ENCODE measurements at places on chromosomes 2 and 18. TPM values are rescaled to one million over a fixed set of nuclear protein-coding genes. Genes with fewer than 3 reads are reported as not detected.

DNA sequence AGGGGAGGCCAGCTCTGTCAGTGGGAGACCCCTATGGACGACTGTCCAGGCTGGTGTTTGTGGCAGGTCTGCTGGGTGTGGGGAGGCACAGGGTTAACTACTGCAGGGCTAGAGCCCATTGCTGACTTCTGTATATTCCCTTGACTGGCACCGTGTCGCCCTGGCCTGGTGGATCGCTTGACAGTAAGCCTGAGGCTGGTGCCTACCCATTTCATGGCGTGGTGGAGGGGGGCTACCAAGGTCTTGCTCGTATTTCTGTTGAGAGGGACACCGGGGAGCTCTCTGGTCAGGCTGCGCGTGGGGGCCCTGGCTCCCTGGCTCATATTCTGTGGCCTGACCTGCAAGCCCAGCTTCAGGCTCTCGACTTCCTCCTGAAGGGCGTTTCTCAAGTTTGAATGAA, 119.7 kb downstream of the ACOXL start:
- DNase-seq: no peak

DNA sequence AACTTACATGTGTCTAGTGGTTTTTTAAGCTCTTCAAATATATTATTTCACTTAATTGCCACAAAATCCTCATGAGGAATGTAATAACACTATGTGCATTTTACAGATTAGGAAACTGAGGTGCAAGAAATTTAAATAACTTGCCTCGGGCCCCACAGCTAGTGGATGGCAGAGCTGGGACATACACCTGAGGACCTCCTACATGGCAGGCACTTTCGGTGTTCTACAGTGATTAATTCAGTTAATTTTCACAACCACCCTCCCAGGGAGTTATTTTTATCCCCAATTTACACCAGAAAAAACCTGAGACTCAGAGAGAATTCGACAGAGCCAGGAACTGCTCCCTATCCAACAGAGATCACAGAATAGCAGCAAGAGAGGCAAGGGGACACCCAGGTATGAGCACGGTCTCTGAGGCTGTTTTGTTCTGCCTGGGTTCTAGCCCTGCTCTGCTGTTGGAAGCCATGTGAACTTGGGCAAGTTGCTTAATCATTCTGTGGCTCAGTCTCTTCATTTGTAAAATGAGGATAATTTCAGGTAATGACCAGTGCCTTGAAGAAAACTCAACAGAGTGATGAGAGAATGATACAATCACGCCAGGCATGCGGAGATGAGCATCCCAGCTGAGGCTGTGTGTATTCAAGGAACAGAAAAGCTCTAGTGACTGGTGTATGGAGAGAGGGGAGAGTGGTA, 82.3 kb downstream of the MYCN start:
- no peak for DNase-seq

DNA sequence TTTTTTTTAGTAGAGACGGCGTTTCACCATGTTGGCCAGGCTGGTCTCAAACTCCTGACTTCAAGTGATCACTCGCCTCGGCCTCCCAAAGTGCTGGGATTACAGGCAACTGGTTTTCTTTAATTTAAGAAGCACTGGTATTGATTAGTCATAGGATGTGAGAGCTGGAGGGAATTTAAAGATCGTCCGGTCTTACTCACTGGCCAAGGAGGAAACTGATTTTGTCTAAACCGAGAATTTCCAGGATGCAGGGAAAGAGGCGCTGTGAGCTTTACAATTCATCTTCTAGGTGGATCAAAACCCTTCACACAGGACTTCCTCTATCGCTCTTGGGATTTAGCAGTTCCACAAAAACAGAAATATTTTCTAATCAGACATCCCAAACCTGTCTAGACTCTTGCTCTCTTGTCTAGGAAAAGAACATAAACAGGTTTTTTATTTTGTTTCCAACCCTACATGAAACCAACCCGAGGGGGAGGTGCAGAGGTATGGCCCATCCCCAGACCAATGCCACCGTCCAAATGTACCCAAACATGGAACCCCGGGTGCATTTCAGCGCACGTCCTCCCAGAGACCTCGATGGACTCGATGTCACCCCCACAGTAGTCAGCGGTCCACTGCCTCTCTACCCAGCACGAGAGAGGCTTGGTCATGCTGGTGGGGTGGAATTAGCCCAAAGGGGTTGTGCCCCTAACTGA, 12.5 kb upstream of the TUBB6 start:
- DNase-seq: no peak

DNA sequence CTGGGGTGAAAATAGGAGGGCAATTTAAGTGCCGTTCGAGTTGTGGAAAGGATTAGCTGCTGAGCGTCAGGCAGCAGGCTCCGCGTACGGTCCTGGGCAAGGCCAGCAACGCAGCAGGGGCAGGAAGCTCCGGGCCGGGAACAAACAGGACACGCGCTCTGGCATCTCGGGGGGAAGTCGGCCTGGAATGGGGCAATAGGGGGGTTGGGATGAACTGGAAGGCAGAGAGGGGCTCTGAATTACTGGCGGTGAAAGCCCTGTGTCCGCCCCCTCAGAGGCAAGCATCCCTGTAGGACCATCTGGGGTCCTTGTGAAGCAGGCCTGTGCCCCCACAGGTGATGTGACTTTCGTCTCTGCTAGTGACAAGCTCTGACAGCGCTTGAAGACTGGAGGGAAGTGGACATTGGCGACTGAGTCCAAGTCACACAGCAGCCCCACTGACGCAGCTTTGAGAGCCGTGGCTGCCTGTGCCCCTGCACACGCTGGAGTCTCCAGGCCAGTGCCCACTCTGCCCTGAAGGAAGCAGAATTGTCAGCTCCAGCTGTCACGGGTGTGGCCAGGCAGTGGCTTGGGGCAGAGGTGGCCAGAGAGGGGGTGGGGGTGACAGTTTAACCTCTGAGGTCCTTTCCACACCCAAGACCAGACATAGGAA, 22.3 kb downstream of the GPR35 start:
- no peak for DNase-seq

- no peak for DNase-seq
These were observed 379.0 kb downstream of the ZEB2 start for GRCh38 chr2:144140891-144141290.

The RBKS gene
- 13.3 TPM for total RNA-seq

DNA sequence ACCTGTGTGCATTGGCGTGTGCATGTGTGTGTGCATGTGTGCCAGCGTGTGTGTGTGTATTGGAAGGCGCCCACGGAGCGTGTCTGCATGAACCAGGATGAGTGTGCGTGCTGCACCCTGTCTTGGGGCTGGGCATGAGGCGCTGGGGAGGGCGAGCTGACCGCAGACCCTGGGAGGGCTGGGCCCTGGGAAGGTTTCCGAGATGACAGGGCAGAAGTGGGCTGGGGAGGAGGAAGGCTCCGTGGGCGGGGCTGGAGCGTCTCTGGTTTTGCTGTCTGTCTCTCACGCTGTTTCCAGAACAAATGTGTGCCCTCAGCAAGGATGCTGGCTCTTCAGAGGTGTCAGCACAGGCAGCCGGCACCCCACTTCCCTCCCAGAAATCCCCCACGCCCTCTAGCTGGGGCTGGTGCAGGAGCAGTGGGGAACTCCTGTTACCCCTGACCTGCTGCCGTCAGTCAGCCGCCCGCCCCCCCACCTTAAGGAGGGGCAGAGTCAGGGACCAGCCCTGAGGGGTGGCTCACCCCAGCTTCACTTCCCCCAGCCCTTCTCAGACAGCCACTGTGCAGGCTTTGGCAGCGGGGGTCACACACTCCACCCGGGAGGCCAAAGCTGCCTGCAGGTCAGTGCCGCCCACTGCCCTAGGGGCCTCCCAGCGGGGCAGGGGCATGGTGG, at the start of gene GPR35:
TSS of gene GPR35 (plus strand) at position 531 of the 672 bp plus-strand sequence. CDS start 4,473 bp downstream, outside the sequence.
- peak; percentile 44 for DNase-seq

The FOXI3 gene
- total RNA-seq: not detected

The DPP10 gene
- 0.33 TPM for total RNA-seq

- DNase-seq: no peak
These were observed 1192.5 kb upstream of the ACVR2A start for GRCh38 chr2:146652311-146652710.
